Activated T-helper 2 cell treated with anti-CD3 and anti-CD28 coated beads, Interferon-gamma antibody, Interleukin-2, Interleukin-4, amounts not matched to agents 10 μg/mL and 5 μg/mL and 100 μg/mL, durations not matched to agents 14 hours and 24 hours and 36 hours (primary cell): ENCODE measurements at places on chromosomes 12 and 14. TPM values are rescaled to one million over a fixed set of nuclear protein-coding genes. Genes with fewer than 3 reads are reported as not detected.

Gene PZP
- total RNA-seq: not detected in 2 replicates

Gene COX8C
- total RNA-seq: not detected in 2 replicates

Gene SDR9C7
- not detected in 2 replicates for total RNA-seq

Gene FAM186B
- 0.30 and 0.37 TPM in 2 replicates for total RNA-seq

Gene RNASE1
- total RNA-seq: not detected in 2 replicates

Gene SLC25A47
- not detected in 2 replicates for total RNA-seq

Gene FICD
- total RNA-seq: 5.8 and 7.1 TPM in 2 replicates

- H3K27me3 ChIP-seq: no peaks in the 10 kb centered on the region
- DNase-seq: no peak
- no peak overlapping the region for H3K27ac ChIP-seq
- H3K4me3 ChIP-seq: no peak overlapping the region
- H3K36me3 ChIP-seq: no peaks in the 10 kb centered on the region
Measured at GRCh38 chr12:71536939-71537622, 97.5 kb downstream of the LGR5 start.

- no peak overlapping the region for H3K4me3 ChIP-seq
- DNase-seq: no peak
- no peak overlapping the region for H3K27ac ChIP-seq
- peaks cover 28% of the 10 kb centered on the region for H3K27me3 ChIP-seq
- no peaks in the 10 kb centered on the region for H3K36me3 ChIP-seq
Measured at GRCh38 chr12:115918763-115919162, 358.7 kb downstream of the MED13L start.

- H3K27me3 ChIP-seq: peaks cover 18% of the 10 kb centered on the region
- H3K4me3 ChIP-seq: no peak overlapping the region
- no peak overlapping the region for H3K27ac ChIP-seq
Measured at GRCh38 chr12:252636-253035, 10.0 kb downstream of the SLC6A13 start.

DNA sequence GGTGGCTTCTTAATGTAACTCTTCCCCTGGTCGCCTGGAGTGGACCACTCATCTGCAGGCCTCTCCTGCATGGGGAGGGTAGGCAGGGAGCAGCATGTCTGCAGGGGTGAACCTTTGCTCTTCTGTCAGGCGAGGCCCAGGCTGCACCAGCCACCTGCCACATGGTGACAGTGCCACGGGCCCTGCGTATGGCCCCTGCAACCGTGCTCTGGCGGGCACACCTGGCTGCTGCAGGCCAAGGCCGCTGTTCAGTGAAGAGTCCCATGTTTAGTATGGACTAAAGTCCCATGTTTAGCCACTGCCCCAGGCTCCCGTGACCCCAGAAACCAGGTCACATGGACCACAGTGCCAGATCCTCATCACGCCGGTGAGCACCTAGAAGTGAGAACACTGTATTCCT is 187.0 kb downstream of the ADGRD1 start:
- H3K36me3 ChIP-seq: no peaks in the 10 kb centered on the region
- no peaks in the 10 kb centered on the region for H3K4me1 ChIP-seq
- peaks cover 6% of the 10 kb centered on the region for H3K27me3 ChIP-seq
- no peak overlapping the region for H3K4me3 ChIP-seq
- no peak overlapping the region for H3K27ac ChIP-seq

DNA sequence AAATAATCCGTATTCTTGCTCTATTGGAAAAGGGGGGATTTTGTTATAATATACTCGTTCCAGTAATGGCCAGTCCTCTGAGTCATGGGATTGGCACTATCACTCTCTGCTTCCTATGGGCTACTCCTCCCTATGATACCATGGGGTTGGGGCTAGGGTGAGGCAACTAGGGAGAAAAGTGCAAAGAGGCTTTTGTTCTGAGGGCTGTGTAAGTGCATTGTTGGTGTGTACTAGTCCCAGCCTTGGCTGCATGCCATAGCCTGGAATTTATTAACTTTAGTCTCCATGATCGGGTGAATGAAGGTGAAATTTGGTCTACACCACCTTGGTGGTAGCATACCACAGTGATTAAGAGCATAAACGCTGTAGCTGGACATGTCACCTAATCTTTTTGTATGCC is 247.6 kb downstream of the RPAP3 start:
- H3K4me3 ChIP-seq: no peak overlapping the region
- no peaks in the 10 kb centered on the region for H3K36me3 ChIP-seq
- H3K27ac ChIP-seq: no peak overlapping the region
- H3K4me1 ChIP-seq: no peaks in the 10 kb centered on the region

GRCh38 chr12:100896192-100896591 is 101.6 kb downstream of the ANO4 start:
- H3K4me3 ChIP-seq: no peak overlapping the region
- no peaks in the 10 kb centered on the region for H3K4me1 ChIP-seq
- H3K36me3 ChIP-seq: no peaks in the 10 kb centered on the region
- no peaks in the 10 kb centered on the region for H3K27me3 ChIP-seq
- H3K27ac ChIP-seq: no peak overlapping the region
- DNase-seq: no peak

DNA sequence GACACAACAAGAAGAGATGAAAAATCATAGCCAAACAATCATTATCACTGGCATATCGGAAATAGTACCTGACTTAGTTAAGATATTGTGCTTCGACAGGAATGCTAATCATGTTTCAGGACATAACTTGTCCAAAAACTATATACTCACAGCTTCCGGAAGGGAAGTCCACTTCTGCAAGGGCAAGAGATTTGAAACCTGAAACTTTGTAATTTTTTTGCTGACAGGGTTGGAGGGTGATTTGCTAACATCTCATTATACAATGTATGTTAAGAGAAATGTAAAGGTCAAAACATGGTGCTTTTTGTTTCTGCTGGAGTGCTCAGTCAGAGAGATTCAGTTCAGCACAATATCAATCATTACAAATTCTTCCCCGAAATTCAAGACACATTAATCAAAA is 200.3 kb downstream of the CNTN1 start:
- no peak overlapping the region for H3K27ac ChIP-seq
- H3K27me3 ChIP-seq: no peaks in the 10 kb centered on the region
- H3K4me1 ChIP-seq: no peaks in the 10 kb centered on the region
- H3K4me3 ChIP-seq: no peak overlapping the region
- DNase-seq: no peak

GRCh38 chr14:104001003-104001402 is 58.7 kb upstream of the RD3L start:
- no peak overlapping the region for H3K4me3 ChIP-seq
- H3K27ac ChIP-seq: no peak overlapping the region
- H3K36me3 ChIP-seq: no peaks in the 10 kb centered on the region
- H3K4me1 ChIP-seq: no peaks in the 10 kb centered on the region

- H3K4me3 ChIP-seq: peak overlapping the region; percentile 75
- peaks cover 64% of the 10 kb centered on the region for H3K4me1 ChIP-seq
- H3K27ac ChIP-seq: peak overlapping the region; percentile 98
- H3K27me3 ChIP-seq: no peaks in the 10 kb centered on the region
Measured at GRCh38 chr14:91315844-91316267, 71.4 kb upstream of the GPR68 start.

DNA sequence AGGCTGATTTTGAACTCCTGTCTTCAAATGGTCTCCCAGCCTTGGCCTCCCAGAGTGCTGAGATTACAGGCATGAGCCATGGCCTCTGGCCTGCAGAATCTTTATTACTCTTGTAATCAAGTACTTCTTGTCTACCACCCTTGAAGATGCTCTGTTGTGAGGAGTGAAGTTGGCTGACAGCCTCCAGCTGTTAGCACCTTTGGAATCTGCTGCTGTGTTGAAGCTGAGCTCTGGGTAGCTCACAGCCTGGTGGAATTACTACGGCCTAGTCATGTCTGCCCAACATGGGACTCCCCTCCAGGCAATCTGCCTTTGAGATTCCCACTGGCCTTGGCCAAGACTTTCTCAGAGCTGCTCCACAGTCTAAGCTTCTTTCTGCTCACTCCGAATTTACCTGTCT is 5.8 kb upstream of the C12orf75 start:
- DNase-seq: no peak
- H3K36me3 ChIP-seq: peaks cover 24% of the 10 kb centered on the region
- peaks cover 78% of the 10 kb centered on the region for H3K4me1 ChIP-seq

DNA sequence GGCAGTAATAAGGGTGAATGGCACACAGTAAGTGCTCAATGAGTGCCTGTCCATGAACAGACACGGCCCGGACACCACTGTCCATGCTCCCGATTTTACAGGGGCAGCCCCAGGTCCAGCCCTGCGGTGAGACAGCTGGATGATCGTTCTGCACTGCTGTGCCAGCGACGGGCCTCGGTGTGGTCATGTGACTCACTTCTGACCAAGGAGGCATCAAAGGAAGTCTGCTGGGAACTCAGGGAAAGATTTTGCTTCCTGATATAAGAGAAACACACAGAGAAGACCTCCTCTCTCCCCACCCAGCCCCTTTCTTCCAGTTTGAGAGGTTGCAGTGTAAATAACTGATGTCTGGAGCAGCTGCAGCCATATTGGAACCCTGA is 126.6 kb downstream of the SCARB1 start:
- no peak overlapping the region for H3K4me3 ChIP-seq
- DNase-seq: no peak
- H3K36me3 ChIP-seq: no peaks in the 10 kb centered on the region
- H3K4me1 ChIP-seq: peaks cover 17% of the 10 kb centered on the region
- H3K27me3 ChIP-seq: peaks cover 6% of the 10 kb centered on the region

GRCh38 chr14:34059925-34060650 is 109.2 kb upstream of the EGLN3 start:
- DNase-seq: peak; percentile 59
- peak overlapping the region; percentile 86 for H3K27ac ChIP-seq
- peaks cover 40% of the 10 kb centered on the region for H3K4me1 ChIP-seq
- peak overlapping the region; percentile 83 for H3K4me3 ChIP-seq
- peaks cover 20% of the 10 kb centered on the region for H3K27me3 ChIP-seq
- H3K36me3 ChIP-seq: no peaks in the 10 kb centered on the region

GRCh38 chr12:84128117-84128991 is 784.2 kb downstream of the SLC6A15 start:
- H3K36me3 ChIP-seq: no peaks in the 10 kb centered on the region
- H3K4me1 ChIP-seq: no peaks in the 10 kb centered on the region
- H3K27ac ChIP-seq: no peak overlapping the region
- no peak for DNase-seq
- H3K27me3 ChIP-seq: no peaks in the 10 kb centered on the region

DNA sequence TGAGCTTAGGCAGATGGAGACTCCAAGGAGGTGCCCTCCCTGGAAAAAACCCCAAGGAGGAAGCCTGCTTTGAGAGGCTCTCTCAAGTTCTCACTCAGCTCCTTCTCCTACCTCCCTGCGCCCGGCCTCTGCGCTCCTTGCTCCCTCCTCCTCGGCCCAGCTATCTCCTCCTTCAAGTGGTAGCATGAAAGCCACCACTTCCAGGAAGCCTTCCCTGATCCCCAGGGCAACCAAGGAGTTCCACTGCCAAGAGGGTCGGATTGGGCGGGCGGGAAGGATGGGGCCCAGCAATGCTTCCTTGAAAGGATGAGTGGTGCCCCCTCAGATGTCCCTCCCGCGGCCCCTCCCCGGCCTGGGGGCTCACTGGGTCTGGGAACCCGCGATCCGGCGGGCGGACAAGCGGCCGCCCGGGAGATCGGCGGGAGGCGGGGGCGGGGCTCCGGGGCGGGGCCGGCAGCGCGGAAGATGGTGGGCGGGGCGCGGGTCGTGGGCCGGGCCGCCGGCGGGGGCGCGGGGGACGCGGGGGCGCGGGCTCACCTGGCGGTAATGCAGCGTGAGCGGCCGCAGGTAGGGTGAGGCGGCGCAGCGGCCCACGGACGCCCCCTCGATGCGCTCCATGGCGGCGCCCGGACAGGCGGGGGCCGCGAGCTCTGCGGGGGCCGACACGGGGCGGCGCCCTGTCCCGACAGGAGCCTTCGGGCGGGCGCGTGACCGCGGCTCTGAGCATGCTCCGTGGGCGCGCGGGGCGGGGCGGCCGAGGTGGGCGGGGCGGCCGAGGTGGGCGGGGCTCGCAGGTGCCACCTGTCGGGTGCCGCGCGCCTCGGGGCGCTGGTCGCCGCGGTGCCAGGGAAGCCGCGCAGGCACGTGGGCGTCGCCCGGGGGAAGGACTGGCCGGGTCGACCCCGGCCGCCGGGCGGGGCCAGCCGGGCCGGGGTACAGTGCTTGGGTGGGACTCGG is at the start of gene NUDT14:
Gene NUDT14, minus strand, starts transcription at position 721 of the 957 bp plus-strand sequence. Its CDS starts 103 bp downstream, at position 618.
- H3K36me3 ChIP-seq: no peaks in the 10 kb centered on the region
- H3K27ac ChIP-seq: no peak within 1 kb of the TSS
- peaks cover 4% of the 10 kb centered on the region for H3K27me3 ChIP-seq
- H3K4me3 ChIP-seq: peak within 1 kb of the TSS; percentile 68
- no peaks in the 10 kb centered on the region for H3K4me1 ChIP-seq

GRCh38 chr12:68856510-68856909 is 48.5 kb downstream of the MDM2 start:
- peaks cover 6% of the 10 kb centered on the region for H3K4me1 ChIP-seq
- H3K36me3 ChIP-seq: peaks cover 33% of the 10 kb centered on the region
- no peak overlapping the region for H3K27ac ChIP-seq
- H3K27me3 ChIP-seq: no peaks in the 10 kb centered on the region
- no peak for DNase-seq
- H3K4me3 ChIP-seq: no peak overlapping the region

DNA sequence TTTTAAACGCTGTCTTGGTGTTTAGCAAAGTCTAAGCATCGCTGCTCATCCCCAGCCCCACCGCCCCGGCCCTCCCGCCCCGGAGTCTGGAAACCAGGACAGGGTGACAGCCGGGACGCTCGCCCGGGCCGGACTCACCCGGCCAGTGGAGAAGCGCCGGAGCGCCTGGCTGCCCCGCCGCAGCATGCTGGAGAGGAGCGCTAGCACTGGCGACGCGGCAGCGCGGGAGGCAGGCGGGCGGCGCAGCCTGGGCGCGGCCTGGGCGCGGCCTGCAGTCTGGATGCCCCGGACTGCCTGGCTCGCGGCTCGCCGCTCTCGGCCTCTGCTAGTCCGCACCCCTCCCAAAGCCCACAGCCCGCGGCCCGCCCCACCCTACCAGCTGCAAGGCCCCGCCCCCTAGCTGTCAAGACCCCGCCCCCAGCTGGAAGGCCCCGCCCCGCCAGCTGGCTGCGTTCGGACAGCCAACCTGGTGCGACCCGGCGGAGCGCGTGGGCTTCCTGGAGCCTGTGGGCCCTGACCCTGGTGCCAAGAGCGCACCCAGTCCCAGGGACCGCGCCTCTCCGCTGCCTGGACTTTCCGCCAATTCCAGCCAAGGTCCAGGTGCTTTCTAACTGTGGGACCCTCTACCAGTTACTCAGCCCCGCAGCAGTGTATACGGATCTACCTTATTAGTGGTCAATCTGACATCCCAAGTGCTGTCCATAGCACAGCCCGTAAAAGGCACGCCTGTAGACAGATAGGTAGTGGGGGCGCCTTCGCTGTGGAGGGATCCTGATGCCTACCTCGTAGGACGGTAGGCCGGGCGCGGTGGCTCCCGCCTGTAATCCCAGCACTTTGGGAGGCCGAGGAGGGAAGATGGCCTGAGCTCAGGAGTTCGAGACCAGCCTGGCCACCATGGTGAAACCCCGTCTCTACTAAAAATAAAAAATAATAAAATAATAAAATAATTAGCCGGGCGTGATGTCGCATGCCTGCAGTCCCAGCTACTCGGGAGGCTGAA is at the start of gene ALDH1L2:
Gene ALDH1L2, minus strand, starts transcription at position 208 of the 1,000 bp plus-strand sequence. Its CDS starts 22 bp downstream, at position 186.
- peaks cover 33% of the 10 kb centered on the region for H3K27me3 ChIP-seq
- peak within 1 kb of the TSS; percentile 80 for H3K4me3 ChIP-seq
- peaks cover 8% of the 10 kb centered on the region for H3K4me1 ChIP-seq
- no peaks in the 10 kb centered on the region for H3K36me3 ChIP-seq
- peak; percentile 60 for DNase-seq

GRCh38 chr12:52186118-52186840 is 5.5 kb downstream of the KRT80 start:
- no peak overlapping the region for H3K4me3 ChIP-seq
- no peaks in the 10 kb centered on the region for H3K36me3 ChIP-seq
- H3K27ac ChIP-seq: no peak overlapping the region
- no peak for DNase-seq
- peaks cover 2% of the 10 kb centered on the region for H3K27me3 ChIP-seq
